Stimulated activated naive CD4-positive, alpha-beta T cell (primary cell): ENCODE measurements at places on chromosomes 3 and 15.

GRCh38 chr3:24199775-24200247, 254.7 kb downstream of the NR1D2 start:
- no peak for DNase-seq

GRCh38 chr3:168026764-168027163, 69.0 kb downstream of the GOLIM4 start:
- DNase-seq, result no peak

- DNase-seq, result no peak
Measured at GRCh38 chr3:99774467-99774866, 43.2 kb upstream of the CMSS1 start.

DNA sequence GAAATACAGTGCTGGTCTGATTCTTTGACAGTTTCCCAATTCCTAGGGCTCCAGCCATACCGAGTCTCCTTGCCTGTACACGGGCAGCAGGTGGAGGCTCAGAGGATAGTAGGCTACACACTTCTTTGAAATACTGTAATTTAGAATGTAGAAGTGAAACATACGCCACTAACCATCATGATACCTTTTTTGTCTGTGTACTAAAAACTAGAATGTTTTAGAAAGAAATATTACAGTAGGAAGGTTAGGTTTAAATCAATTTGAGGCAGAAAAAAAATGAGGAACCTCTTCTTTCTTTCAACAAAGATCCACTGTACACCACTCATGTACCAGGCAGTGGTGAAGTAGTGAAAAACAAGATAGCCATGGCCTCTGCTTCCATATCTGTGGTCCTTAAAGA, 354.7 kb downstream of the MCTP2 start:
- DNase-seq, result no peak

DNA sequence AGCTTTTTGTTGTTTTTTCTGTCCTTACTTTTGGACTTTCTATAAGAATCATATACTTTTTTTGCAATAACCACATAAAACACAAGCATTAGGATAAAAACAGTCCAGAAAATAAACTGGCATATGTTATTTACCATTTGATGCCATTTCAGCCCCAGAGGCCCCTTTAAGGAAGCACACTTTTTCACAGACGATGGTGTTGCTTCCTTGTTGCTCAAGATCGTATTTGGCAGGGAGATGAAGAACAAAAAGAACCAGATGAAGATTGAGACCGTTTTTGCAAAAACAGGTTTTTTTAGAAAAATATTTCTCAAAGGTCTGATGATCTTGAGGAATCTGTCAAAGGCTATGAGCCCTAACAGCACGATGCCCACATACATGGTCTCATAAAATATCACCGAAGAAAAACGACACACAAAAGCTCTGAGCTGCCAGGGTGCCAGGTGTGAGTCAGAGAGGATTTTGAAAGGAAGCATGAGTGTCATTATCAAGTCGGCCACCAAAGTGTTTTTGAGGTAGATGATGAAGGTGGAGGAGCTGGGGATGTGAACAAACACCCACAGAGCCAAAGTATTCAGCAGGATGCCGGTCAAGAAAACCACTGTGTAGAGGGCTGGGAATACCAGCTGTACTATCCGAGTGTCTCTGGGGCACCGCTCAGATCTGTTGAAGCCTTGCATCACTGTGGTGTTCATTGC, 902 bp downstream of the P2RY13 start:
- DNase-seq, result no peak

GRCh38 chr3:134769287-134769868, 25.7 kb upstream of the EPHB1 start:
- DNase-seq, result no peak

- no peak for DNase-seq
Measured at GRCh38 chr3:138629526-138629925, 21.0 kb downstream of the FAIM start.

DNA sequence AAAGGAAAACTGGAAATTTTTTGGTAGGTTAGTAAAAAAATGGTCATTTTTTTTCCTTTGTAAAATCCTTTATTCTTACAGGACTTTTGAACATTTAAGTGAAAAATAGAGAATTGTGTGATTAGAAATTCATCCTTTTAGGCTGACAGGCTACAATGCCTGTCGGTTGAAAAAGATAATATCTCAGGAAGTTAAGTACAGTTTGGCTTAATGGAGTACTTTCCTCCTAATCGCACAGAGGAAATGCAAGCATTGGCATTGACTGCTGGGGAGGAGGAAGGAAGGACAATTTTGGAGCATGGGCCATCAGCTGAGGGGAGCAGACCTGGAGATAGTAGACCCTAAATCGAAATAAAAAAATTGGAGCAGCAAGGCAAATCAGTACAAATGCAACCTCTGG, 135.1 kb upstream of the ICE2 start:
- DNase-seq, result no peak

DNA sequence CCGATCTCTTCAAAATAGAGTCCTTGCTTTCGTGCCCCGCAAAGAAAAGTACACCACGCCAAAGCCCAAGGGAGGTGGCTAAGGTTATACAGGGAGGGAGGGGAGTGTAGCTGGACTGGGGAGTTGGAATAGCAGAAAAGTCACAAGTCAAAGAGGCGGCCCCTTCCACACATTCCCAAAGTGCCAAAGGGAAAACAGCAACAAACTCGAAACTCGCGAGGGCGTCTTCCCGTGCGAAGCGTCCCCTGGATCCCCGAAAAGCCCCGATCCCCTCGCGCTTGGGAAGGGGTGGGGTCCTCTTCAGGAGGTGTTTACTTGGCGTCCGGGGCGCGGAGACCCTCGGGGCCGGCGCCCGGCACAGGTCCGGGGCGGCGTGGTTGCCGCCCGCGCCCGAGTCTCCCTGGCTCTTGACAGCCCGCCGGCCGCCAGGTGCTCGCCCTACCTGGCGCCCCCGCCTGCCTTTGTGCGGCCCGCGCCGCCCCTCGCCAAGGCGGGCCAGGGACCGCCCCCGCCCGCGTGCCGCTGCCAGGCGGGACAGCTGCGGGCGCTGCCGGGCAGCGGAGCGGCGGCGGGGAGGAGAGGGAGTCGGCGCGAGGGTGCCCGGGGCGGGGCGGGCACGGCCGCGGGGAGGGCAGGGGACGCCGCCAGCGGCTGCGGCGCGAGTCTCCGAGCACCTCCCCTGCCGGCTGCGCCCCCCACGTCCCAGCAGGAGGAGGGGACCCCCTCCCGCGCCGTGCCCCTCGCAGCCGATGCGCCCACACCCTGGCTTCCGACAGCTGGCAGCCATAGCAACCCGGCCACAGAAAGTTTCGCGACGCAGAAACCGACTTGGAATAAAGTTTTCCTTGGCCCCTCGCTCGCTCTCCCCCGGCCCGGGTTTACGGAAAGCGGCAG, 966 bp downstream of the MYO1E start:
- no peak for DNase-seq

DNA sequence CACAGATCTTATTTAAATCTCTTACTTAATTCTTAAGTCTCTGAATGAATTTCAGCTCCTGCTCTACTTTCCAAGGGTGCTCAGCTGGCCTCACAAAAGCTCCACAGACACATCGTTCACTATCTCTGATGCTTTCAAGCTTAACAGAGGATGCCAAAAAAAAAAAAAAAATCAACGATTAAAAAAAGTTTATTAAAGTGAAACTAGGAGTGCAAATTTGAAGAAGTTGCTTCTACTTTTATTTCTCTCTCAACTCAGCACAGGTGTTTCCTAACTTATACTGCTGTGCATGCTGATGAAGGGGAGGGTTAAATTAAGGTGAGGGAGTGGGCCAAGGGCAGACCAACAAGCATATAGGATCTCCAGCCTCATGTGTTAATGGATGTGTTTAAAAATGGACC, 157.2 kb downstream of the TIGIT start:
- DNase-seq, result no peak

DNA sequence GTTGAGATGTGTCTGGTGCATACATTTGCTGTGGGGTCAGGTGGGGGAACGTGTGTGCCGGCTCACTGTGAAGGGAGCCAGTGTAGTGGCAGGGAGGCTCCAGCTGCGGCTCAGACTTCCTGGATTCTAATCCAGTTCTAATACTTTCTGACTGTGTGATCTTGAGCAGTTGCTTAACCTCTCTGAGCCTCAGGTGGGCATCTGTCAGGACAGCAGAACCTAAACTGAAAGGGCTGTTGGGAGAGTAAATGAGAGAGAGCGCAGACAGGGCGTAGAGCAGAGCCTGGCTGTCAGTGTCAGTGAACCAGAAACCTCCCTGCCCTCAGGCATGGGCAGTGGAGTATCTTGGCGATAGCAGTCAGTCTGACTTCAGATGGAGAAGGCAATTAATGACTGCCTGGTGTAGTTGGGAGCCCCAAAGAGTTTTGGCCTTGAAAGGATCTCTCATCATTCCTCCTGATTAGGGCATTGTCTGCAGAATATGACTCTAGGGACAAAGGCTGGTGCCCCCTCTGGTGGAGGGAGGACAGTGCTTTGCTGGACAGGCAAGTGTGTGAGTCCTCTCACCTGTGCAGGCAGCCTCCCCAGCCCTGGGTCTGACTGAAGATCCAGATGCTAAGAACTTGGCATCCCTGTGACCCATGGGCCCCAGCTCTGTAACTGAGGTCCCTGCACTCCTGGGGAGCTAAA, 9.6 kb downstream of the KBTBD13 start:
- DNase-seq, result no peak

DNA sequence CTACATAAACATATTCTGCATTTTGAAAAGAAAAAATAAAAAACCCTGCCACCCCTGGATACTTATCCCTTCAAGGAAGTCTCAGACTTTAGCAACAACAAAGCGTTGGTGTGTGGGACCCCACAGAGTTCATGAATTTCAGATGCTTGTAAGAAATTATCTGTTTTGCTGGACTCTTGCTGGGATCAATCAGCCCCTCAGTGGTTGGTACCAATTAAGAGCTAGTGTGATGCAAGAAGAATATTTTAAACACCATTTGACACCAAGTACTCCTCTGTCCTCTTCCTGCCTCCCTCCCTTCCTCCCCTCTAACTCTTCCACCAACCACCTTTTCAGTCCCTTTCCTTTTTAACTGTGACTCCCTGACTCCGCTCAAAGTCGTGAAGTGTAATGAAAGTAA, 51.5 kb downstream of the SST start:
- DNase-seq, result no peak
